ENCODE measurements at places on chromosomes 13 and 19.

GRCh38 chr13:20831254-20831653 lies 57.5 kb upstream of the EEF1AKMT1 start:
- DNase-seq: no peak

- no peak for DNase-seq
These were observed 15.5 kb downstream of the MKNK2 start for GRCh38 chr19:2035590-2035991.

DNA sequence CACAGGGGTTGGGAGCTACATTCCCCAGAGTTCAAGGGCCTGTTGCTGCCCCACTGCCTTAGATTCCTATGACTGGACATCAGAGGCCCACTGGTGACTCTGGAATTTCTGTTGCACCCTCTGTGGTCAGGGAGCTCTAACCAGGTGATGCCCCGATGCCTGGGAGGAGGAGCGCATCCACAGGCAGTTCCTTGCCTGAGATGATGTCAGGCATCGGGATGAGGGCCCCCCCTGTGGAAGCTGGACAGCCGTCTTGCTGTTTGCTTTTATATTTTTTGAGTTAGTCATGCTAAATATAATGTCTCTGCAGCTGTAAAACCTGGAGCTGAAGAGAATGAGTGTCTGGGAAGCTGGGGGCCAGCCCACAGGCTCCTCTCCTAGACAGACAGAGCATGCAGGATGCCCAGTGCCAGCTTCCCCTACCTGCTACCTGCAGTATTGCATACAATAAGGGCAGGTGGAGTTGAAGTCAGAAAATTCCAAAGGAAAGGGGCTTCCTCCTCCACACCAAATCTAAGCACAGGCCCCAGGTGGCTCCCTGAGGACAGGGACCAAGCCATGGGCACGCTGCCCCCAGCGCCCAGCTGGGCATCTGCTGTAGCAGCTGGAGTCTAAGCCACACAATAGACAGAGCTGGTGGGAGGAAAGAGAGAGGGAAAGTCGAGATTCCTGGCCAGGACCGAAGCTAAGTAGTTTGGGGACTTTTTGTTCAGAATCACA lies 16.2 kb downstream of the COL4A2 start:
- no peak for DNase-seq

GRCh38 chr13:100537486-100537885 lies 51.1 kb downstream of the GGACT start:
- no peak for DNase-seq

DNA sequence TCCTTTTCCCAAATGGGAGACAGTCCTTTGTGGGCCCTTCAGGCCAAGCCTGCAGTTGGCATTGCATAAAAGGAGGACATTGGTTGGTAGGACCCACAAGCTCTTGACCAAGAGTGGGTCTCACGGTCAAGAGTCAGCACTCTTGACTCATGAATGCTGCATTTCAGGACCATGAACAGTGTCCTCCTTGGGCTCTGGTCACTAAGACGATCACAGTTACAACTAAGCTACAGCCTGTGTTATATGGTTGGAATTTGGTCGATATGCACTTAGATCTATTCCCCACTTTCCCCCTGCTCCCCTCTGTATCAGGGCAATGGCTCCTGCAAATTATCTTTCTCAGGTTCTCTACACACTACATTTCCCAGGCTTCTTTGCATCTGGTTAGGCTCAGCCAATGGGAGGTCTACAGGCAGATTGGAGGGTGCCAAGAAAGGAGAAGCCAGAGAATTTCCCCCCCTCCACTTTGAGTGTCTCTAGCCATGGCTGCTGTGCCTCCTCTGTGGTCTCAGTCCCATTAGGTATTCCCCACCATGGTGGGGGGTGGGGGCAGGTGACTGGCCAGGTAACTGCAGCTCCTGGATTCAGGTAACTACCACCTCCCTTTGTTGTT lies 3.1 kb upstream of the OLFM2 start:
- DNase-seq: no peak

- DNase-seq: no peak
These were observed 866.7 kb upstream of the SPRY2 start for GRCh38 chr13:81207636-81208035.

Data from activated B cell treated with CpG ODN at 0.5 μM for 24 hours (primary cell).